ENCODE measurements at places on chromosomes 5 and 9.

DNA sequence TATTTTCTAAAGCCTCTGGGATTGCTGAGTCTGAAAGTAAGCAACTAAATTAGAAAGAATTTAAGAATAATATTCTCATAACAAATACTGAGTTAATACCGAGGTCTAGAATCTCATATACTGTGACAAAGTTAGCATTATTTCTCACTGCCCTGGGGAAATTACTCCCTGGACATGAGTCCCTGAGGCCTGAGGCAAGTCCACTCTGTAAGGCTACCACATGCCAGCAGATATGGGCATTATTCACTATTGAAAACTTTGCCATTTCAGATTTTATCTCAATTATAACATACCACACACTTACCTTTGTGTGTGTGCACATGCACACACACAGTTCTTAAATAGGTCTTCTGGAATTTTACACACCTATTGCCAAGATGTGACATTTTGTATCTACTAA, 22.9 kb downstream of the ELL2 start:
- no peak for DNase-seq

- DNase-seq = peak; percentile 13
Measured at GRCh38 chr5:126515337-126515736, 79.7 kb downstream of the ALDH7A1 start.

DNA sequence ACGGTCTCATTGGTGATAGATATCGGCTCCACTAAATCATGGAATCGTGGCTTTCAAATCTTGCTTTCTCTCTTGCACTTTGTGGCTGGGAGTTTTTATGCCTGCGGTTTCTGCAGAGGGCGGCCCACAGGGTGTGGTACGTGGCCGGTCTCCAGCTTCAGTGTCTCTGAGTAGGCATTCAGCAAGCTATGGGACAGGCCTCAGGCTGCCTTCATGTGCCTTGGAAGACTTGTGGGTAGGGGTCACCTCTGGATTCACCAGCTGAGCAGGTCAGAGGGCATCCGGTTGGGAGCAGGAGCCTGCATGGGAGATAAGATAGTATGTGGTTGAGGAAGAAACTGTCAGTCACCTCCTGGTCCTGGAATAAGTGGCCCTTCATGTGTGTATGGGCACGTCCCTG, 47.7 kb downstream of the AMBP start:
- DNase-seq = no peak

DNA sequence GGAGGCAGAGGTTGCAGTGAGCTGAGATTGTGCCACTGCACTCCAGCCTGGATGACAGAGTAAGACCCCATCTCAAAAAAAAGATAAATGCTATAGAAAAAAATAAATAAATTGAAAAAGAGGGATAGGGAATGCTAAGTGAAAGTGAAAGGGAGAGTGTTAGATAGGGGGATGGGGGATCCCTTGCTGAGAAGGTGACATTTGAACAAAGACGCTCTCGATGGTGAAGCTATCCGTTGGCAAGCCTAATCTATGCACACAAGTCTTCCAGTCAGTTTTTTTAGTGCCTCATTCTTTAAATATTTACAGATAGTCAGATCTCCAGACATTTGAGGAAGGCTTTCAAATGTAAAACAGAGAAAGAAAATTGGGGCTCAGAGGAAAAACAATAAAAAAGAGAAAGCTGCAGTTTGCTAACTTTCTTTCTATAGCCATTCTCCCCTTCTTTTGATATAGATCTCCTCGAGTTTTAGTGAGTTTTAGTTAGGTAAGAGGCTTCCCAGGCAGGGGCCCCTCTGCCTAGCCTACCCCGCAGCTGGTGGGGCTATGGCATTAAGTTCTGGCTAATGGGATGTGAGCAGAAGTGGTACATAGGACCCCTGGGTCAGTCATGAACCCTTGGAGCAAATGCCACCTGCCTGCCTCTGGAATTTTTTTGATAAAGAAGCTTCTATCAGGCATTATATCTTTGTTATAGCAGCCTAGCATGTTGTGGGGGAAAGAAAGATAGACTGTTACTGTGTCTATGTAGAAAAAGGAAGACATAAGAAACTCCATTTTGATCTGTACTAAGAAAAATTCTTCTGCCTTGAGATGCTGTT, 12.0 kb downstream of the GLRX start:
- no peak for DNase-seq

- peak; percentile 22 for DNase-seq
Measured at GRCh38 chr9:111399772-111400563, 69.9 kb upstream of the OR2K2 start.

GRCh38 chr5:69492923-69493395, 369 bp downstream of the OCLN start:
- no peak for DNase-seq

- no peak for DNase-seq
Measured at GRCh38 chr9:92725766-92726165, 38.9 kb downstream of the BICD2 start.

GRCh38 chr9:123568691-123569688, 213.0 kb downstream of the CRB2 start:
- peak; percentile 86 for DNase-seq

DNA sequence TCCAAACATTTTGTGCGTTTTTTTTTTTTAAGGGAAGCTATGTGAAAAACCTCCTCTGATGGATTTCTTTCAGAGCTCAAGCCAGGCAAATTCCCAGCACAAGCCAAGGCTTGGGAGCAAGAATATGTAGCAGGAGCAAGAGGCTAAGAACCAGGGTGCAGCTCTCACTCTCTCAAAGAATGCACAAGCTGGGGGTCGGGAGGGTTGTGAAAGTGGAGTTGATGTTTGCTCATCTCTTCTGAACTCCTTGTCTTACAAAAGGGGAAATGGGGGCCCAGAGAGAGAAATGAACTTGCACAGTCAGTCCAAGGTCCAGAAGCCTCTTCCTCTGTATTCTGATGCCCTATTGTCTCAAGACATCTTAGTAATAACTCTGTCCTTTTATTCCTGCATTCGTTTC, 7.7 kb upstream of the TRAF1 start:
- DNase-seq = no peak

DNA sequence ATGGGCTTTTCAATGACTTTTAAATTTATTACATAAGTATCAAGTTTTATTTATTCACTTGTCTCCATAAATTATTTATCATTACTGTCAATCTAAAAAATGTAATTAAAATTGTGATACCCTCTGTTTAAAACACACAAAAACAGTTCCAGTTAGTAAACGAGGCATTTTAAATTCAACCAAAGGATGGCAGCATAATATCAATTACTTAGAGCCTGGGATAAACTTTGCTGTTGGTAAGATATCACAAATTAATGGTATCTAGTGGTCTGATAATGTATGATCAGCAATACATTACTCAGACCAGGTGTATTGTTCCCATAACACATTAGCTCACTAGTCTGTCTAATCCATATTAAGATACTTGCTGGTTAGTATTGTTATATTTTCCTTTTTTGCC, 9.6 kb upstream of the IFNE start:
- no peak for DNase-seq

GRCh38 chr9:13939134-13939533, 374.8 kb downstream of the NFIB start:
- DNase-seq = peak; percentile 75

- DNase-seq = no peak
Measured at GRCh38 chr5:120140501-120140900, 323.6 kb upstream of the PRR16 start.

- DNase-seq = no peak
Measured at GRCh38 chr9:135648494-135649410, 9.4 kb upstream of the GLT6D1 start.

DNA sequence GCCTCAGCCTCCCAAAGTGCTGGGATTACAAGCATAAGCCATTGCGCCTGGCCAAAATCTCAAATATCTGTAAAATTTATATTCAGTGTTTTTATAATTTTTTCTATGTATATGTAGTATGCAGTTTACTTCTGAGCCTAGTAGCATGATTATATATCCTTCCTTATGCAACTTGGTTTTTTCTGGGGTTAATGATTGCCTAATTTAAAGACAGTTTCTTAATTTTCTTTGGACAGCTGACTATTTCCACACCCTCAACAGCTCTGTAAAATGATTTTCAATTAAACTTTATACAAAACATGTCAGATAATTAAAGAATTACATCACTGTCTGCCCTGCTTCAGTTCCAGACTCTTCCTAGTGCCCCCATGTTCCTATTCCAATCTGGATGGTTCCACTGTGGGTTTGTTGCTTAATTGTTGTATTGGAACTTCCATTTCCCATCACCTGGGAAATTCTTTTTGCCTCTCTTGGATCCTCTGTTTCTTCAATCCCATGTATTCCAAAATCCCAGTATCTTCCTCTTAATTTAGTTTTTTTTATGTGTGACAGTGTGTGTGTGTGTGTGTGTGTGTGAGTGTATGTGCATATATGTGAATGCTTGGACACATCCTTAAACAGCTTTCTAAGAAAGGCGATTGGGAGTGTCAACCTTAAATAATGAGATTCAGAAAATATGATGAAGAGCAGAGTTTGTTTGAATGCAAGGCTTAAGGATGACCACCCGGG, 53.2 kb downstream of the C5orf22 start:
- DNase-seq = no peak

DNA sequence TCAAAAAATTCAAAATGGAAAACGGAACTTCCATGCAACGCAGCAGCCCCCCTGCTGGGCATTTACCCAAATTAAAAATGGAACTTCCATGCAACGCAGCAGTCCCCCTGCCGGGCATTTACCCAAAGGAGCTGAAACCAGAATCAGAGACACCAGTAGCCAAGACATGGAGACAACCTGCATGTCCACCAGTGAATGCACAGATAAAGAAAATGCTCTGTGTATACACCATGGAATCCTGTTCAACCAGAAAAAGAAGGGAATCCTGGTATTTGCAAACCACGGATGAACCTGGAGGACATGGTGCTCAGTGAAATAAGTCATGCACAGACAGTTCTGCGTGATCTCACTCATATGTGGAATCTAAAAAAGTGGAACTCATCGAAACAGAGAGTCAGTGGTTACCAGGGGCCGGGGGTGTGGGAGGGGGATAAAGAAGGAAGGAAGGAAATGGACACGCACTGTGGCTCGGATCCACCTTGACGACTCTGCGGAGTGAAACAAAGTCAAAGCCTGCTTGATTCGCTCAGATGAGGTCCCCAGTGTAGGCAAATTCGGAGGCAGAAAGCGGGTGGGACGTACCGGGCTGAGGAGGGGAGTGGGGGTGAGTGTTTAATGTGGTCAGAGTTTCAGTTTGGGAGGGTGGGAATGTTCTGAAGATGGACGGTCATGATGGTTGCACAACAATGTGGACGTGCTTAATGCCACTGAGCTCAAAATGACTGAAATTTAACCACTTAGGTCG, 40.2 kb upstream of the EXOC3 start:
- no peak for DNase-seq

DNA sequence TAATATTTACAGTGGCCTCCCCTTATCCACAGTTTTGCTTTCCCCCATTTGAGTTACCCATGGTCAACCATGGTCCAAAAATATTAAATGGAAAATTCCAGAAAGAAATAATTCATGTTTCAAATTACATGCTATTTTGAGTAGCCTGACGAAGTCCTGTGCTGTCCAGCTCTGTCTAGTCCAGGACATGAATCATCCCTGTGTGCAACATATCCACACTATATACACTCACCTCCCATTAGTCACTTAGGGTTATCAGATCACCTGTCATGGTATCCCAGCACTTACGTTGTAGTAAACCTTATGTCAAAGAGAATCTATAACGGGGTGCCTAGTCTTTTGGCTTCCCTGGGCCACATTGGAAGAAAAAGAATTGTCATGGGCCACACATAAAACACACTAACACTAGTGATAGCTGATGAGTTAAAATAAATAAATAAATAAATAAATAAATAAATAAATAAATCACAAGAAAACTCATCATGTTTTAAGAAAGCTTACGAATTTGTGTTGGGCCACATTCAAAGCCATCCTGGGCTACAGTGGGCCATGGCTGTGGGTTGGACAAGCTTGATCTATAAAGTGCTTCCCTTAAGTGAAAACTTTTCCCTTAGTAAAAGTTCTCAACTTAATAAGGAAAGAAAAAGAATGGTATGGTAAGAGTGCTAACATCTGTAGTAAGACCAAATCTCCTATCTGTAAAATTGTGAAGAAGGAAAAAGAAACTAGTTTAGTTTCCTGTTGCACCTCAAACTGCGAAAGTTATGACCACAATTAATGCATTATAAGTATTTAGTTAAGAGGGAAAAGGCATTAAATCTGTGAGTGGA, 15.9 kb upstream of the OMD start:
- no peak for DNase-seq

GRCh38 chr5:127176769-127177168, 103.5 kb upstream of the C5orf63 start:
- no peak for DNase-seq

DNA sequence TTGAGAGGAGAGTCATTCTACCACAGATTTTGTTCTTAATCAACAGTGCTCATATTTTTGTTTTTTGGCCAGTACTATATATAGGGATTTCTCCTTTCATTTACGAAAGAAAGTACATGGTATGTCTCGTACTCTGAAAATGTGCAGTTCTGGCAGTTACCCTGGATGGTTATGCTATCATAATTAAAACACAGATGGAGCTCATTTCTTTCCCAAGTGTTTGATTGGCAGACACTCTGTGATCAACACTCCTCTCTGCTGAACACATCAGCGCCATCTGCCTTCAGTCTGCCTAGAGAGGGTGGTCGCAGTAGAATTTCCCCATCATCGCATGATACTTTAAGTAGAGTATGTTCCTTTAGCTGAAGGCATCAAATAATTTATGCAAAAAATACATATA, 64.5 kb downstream of the PAM start:
- peak; percentile 25 for DNase-seq

GRCh38 chr5:152505442-152506042, 100.5 kb upstream of the NMUR2 start:
- peak; percentile 46 for DNase-seq

DNA sequence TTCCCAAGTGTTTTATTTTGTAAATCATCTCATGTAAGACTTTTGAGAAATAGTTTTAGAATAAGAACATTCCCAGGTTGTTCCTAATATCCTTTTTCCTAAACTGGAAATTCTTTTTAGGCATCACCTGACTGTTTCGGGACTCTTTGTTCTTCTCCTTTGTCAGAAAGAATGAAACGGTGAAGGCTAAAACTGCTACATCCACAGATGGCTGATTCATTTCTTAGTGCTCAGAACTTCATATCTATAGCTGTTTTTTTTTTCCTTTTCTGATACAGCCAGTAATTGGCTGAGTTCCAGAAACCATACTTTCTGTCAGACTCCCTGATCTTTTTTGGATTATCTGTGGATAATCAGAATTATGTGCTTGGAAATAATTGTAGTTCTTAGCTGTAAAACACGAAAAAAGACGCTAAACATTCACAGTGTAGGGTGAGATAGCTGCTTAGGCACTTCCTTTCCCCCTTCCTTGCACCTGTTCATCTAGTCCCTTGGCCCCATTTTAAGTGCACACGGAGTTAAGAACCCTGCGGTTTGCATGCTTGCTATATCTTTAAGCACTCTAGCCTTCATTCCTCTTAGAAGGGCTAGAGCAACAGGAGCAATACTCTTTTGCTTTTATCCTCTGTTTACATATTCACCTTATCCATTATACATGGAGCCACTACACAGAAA, 283.9 kb downstream of the PJA2 start:
- DNase-seq = no peak

Measured in fibroblast of skin of scalp (primary cell).